ENCODE measurements at places on chromosomes 12 and 14.

DNA sequence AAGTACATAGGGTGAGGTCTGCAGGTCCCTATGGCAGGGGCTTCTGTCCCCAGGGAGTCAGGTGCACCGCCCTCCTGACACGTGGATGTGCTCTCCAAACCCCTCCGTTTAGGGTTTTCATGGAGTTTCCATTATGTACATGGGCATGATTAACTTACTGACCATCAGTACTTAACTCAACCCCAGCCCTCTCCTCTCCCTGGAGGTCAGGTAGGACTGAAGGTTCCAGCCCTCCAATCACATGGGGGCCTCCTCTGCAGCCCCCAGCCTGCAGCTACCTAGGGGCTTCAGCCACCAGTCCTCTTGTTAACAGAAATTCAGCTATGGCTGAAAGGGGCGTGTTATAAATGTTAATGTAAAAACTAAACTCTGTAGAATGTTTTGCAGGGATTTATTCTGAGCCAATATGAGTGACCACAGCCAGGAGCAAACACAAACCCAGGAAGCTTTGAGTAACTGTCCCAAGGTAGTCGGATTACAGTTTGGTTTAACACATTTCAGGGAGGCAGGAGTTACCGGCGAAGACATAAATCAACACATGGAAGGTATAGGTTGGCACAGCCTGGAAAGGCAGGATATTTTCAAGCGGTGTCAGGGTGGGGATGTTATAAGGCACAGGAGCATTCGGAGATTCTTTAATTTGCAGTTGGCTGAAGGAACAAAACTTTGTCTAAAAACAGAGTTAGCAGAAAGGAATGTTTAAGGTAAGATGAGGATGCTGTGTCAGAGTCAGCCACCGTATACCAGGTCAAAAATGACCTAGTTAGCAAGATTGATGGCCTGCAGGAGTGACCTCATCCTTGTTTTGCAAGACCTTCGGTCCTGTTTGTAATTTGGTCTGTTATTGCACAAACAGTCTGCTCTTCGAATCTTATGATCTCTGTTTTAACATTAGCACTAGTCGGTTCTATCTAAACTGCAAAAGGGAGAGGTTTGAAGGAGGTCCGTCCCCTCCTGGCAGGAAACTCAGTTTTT lies 75.2 kb downstream of the TNFAIP2 start:
- DNase-seq = no peak

DNA sequence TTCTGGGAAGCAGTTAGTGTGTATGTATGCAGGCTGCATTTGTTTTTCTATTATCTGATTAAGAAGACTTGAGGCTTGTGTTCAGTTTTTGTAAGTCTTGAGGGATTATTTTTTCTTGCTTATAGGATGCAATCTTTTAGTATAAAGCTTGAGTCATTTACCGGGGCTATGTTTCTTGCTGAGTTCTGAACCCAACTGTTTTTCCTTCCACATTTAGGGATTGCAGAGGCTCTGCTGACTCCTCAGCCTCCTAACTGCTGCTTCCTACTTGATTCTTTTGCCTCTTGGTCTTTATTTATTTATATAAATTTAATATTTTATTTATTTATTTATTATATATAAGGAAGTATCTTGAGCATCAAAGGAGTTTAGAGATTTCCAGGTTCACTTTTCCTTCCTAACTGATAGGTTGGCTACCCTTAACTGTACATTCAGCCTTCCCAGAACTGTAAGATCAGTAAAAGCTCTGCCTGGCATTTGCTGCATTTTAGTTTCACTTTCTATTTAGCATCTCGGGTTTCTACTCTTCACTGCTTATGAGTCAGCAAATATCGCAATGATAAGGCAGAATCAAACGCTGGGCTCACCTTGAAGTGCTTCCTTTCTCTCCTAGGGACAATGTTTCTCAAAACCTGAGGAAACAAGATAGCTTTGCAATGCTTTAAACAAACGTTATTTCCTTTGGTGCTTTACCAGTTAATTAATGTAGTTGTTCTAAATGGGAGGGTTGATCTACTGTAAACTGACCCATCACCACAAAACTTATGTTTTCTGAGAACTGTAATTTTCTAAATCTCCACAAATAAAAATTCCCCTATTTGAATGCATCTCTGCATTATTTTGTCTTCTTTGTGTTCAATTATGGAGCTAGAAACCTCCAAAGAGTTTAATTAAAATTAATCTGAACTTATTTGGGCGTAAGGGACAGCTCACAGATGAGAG lies 1183.7 kb upstream of the TMEM132C start:
- peak; percentile 89 for DNase-seq

- DNase-seq = no peak
Observed at GRCh38 chr12:93006471-93007208, 77.5 kb upstream of the EEA1 start.

DNA sequence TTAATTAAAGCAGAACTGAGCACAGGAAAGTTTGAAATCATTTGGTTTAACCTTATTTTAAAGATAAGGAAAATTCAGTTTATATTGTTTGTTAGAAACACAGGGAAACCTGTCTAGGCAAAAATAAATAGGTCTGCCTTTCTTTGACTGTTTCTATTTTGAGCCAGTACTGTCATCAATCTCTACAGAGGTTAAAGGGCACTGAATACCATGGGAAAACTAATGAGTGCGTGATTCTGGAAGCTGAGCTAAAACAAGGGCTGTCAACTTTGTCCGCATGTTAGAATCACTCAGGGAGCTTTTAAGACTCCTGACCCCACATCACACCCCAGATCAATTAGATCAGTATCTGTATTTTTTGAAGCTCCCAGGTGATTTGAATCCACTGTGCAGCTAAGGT lies 38.8 kb downstream of the NOPCHAP1 start:
- DNase-seq = no peak

DNA sequence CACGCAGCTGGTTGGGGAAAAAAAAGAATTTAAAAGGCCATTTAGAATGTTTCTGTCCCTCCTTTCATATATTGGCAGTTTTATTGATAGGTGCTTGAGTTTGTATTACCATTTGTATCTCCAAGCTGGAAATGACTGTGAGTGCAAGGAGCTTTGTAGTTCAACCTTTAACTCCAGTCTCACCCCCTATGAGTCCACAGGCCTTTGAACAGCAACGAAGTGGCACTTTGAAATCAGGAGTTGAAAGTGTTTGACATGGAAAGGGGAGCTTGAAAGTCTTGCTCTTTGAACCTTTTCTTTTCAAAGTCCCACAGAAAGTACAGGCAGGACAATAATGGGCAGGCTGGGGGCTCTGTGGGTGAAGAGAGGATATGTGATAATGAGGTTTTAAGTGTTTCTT lies 480.3 kb downstream of the RERGL start:
- no peak for DNase-seq

DNA sequence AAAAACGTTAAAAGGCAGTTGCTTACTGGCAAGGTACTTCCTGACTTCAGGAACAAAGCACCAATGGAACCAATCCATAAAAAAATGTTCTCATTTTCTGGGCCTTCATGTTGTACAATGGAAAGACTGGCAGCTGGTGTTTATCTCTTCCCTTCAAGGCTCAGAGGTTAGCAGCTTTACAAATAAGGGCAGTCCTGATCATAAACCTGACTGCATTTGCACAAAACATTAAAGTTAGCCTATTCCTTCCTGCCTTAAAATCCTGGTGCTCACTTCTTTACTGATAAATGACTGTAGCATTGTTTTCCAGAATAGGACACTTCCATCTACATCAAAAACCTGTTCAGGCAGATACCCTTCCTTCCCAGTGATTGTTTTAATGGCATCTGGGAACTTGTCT lies 19.2 kb downstream of the IL26 start:
- DNase-seq = no peak

GRCh38 chr12:81570234-81570633 lies 188.9 kb downstream of the PPFIA2 start:
- DNase-seq = no peak

- DNase-seq = peak; percentile 20
Observed at GRCh38 chr14:77260631-77261030, 10.4 kb downstream of the NGB start.

- no peak for DNase-seq
Observed at GRCh38 chr14:71022939-71023338, 115.7 kb downstream of the PCNX1 start.

DNA sequence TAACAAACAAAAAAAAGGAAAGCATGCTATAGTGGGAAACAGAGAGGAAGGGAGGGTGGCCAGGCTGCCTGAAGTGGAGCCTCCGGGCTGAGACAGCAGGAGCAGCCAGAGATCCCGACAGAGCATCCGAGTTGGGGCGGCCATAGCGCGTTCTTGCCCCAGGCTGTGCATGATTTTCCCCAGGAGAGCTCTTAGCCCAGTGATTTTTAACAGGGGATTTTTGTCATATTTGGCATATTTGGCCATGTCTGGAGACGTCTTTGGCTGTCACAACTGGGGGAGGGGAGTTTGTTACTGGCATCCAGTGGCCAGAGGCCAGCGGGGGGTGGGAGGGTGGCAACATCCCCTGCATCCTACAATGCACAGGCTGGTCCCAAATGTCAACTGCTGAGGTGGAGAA lies 23.6 kb downstream of the BDKRB1 start:
- no peak for DNase-seq

DNA sequence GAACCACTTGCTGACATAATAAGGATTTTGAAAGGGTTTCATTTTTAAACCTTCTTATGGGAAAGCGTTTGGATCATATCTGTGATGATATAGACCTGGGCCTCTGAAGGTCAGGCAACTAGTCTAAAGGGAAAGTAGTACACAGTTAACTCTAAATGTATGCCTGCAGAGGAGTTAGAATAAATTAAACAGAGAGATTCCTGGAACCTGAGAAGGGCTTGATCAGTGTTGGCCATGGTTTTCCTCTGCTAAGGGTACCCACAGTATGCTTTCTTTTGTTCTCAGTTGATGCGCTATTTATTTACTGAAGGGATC lies 14.4 kb upstream of the POLR3B start:
- no peak for DNase-seq

DNA sequence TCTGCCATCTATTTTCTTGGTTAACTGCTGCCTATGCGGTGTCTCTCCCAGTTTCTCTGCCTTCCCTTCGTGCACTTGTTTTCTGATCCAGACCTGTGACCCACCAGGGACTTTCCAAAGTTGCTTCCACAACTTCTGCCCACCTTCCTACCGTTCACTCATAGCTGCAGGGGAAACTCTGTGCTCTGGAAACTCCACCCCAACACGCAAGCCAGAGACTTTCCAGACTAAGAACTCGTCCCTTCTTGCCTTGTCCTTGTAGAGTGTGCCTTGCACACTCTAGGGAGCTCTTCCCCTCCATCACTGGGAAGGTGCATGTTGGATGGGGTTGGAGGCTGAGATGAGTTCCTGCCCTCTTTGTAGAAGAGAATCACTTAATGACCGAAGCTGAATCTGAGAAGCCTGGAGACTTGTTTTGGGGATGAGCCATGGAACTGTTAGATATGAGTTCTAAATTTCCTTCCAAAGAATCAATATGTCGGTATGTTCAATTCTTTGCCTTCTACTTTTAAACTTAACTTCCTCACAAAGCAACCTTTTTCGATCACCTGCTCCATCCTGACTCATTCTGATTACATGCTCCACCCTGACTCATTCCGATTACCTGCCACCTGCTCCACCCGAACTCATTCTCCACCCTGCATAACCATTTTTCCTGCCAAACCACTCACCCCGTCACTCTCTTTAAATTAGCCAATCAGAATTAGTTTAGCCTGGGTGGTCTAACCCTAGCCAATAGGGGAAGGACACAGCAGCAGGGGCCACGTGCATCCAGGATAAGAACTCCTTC lies 82.1 kb upstream of the CAPRIN2 start:
- DNase-seq = peak; percentile 1

GRCh38 chr14:87152693-87153092 lies 840.3 kb downstream of the GALC start:
- no peak for DNase-seq

DNA sequence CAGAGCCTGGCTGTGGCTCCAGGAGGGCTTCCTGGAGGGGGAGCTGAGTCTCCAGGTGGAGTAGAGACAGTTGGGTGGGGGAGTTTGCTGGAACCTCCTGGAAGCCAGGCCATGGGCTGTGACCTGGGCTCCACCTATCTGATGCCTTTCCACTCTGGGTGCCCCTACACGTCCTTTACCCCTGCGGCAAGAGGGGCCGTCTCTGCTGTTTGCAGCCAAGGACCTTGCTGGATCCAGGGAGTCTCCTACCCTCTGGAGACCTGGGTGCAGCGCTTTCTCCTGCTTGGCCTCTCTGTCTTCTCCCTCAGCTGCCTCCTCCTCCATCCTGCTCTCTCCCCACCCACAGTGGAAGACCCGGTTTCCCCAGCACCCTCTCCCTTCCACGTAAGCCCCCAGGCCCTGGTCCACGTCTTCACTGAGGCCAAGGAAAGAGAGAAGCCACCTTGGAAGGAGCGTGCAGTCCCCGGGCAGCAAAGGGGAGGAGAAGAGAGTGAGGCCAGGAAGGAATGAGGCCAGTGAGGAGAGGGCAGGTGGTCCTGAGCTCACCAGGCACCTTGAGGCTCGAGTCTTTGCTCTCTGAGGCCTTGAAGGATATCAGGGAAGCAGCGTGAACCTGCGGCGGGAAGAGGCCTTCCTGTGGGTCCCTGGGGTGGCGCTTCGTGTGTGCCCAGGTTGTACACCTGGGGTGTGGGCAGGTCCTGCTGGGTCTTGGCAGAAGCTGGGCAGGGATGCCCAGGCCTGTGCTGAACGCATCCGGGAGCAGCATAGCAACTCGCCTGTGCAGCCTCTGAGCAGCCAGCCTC lies 294.3 kb upstream of the RTL1 start:
- DNase-seq = no peak

DNA sequence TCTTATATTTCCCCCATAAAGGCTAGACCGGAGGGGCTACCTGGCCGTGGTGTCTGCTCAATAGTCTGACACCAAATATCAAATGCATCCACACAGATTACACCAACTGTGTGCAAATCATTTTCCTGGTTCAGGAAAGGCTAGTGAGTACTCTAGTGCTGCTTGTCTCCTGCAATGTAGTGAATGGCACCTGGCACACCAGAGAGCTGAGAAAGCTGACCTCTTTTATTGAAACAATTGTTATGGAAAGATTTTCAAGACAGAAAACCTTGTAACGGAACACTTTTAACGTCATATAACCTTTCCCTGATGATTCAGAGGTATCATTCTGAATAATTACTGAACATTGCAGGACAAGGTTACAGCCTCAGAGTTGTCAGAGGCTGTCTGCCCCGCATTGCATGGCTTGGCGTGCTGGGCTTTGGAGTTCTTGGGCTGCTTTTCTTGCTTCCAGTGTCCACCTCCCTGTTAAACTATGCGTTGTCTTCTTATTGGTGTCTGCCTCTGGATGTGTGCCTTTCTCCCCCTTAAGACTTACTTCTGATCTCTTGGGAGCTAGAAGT lies 40.7 kb upstream of the HDAC7 start:
- no peak for DNase-seq

GRCh38 chr12:27468241-27468640 lies 21.7 kb downstream of the SMCO2 start:
- DNase-seq = no peak

- no peak for DNase-seq
Observed at GRCh38 chr14:53006931-53007562, 56.2 kb upstream of the FERMT2 start.

- peak; percentile 57 for DNase-seq
Observed at GRCh38 chr12:2291182-2291832, 238.5 kb downstream of the CACNA1C start.

GRCh38 chr12:119024356-119024755 lies 43.0 kb downstream of the SRRM4 start:
- DNase-seq = no peak

- no peak for DNase-seq
Observed at GRCh38 chr14:76705214-76705613, 56.1 kb upstream of the VASH1 start.
